Activated CD4-positive, CD25-positive, alpha-beta regulatory T cell treated with anti-CD3 and anti-CD28 coated beads, Interleukin-2, amount 50 U/mL, for 16 hours (primary cell): ENCODE measurements at places on chromosomes 2 and 18.

DNA sequence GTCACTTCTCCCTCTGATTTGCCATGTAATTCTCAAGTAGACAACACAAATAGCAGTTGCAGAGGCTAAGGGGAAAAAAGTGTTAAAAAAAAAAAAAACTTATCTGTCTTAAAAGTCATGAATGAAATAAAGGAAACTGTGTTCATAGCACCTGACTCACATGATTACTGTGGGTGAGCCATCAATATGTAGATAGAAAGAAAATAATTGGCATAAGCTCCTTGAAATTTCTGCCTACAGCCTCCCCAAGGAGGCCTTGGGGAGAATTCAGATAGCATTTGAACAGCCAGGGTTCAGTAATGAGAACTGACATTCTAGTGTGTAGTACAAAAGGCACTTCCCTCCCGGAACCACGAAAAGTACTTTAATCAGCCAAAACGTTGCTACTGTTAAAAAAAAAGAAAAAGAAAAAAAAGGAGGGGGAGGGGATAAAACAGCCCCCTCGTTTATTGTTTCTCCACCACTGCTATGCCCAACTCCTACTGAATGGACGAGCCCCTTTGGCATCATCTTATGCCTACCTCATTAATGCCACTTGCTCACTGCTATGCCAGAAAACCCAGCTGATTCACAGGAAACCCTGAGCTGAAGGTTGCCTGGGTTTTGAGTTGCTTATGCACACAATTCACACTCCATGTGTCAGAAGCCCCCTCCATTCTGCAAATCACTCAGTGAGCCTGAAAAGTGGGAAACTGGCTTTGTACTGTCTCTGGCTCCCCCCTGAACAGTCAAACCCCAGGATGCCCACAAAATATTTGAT is 65.5 kb upstream of the KLF7 start:
- no peak for DNase-seq

- DNase-seq, result no peak
Measured at GRCh38 chr2:238097988-238098871, 1.9 kb upstream of the ESPNL start.

DNA sequence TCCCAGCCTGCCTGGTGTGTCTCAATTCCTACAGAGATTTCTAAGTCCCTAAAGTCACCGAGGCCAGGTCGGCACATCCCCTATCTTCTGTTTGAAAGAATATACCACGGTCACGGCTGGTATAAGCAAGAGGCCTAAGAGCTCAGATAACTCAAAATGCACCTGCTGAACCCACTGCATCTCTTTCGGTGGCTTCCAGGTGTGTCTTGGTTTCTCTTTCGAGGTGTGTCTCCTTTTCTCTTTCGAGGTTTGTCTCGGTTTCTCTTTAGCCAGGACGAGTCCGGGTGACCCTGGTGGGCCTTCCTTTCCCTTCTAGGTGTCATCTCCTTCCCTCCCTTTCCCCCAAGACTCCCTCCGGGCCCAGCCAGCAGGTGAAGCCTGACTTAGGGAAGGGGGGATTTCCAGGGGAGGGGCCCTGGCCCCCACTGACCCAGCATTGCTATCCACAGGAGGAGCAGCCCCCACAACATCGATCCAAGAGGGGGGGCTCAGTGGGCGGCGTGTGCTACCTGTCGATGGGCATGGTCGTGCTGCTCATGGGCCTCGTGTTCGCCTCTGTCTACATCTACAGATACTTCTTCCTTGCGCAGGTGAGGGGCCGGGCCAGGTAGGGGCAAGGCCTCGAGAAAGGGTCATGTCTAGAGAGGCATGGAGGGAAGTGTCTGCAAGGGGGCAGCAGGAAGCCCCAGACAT is 8.4 kb downstream of the ITM2C start:
- DNase-seq, result no peak

GRCh38 chr2:158097481-158097880 is 4.2 kb upstream of the UPP2 start:
- DNase-seq, result no peak

DNA sequence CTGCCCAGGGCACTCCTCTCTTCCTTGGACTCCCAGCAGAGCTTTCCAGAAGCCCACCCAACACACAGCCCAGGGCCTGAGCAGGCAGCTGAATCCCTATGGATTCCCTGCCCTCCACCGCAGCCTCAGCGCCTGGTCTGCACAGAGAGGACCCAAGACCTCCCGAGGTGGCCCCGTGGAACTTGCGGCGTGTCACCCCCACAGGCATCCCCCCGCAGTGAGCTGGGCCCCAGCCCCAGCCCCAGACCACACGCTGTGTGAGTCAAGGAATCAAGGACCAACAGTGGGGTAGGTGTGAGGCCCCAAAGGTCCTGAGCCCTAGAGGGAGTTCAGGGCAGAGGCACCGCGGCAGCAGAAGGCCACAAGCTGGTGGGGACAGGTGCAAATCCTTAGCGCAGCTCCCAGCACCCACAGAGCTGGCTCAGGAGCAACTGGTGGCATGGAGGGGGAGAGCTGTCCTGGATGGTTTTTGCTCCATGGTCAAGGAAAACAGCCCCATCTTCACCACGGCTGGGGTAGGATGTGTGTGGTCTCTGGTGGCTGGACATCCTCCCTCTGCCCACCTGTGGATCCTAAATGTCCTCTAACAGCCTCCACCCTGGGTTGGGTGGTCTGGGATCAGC is 8.5 kb downstream of the HS6ST1 start:
- no peak for DNase-seq

- no peak for DNase-seq
Measured at GRCh38 chr2:85828725-85829124, 60.1 kb downstream of the ST3GAL5 start.

GRCh38 chr2:241772063-241772499 is 4.5 kb upstream of the GAL3ST2 start:
- DNase-seq, result no peak

DNA sequence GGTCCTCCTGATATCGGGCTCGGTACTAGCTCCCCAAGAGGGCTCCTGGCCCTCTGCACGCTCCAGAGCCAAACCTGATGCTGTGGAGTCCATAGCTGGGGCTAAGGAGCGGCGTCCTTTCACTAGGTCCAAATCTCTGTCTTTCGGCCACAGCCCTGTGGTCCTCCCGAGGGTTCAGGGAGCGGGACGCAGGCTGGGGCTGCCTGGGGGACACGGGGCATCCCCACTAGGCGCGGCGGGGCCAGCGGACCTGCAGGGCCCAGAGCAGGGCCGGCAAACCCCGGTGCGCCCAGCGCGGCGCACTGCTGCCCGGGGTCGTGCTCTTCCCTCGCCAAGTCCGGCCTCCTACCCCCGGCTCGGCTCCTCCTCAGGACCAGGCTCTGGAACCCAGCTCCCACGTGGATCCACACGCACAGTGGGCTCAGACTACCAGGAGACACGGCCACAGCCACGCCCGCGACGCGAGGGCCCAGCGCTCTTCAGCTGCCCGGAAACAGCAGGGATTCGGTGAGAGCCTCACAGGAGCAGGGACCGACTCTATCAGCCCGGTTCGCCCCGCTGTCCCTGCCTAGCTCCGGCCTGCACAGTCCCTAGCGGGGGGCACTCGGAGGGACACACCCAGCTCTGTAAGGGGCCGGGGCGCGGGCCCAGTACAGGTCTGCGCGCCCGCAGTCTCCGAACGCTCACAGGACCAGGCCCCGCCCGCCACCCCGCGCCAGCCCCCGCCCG is 593 bp downstream of the ZNF514 start:
- peak; percentile 2 for DNase-seq

GRCh38 chr18:27175914-27176313 is 9.2 kb downstream of the CHST9 start:
- no peak for DNase-seq

GRCh38 chr2:232350804-232351685 is 27.5 kb upstream of the ALPP start:
- DNase-seq, result no peak

DNA sequence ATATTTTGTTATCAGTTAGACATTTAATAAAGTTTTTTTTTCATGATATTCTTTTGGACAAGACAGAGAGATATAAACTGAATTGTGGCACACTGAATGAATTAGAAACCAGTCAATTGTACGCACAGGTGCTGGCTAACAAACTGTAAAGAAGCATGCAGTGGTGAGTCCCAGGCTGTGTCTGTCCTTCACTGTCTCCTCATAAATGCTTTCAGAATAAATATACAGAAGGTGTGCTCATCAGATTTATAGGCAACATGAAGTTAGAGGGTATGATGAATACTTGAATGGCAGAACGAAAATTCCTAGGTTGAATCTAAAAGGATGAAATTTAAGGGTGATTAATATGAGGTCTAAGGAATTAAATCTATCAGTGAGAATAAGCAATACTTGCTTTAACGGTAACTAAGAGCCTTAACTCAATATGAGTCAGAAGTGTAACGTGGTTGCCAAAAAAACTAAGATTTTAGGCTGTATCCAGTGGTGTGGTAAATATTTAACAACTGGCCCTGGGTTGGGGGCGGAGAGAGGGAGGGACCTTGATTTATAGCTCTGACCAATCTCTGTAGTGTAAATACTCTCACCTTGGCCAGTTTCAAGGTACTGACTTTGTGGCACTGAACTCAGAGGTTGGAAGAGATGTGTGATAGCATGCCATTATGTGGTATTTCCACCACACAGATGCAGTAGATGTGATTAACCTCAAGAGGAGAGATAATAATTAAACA is 41.9 kb upstream of the AAK1 start:
- no peak for DNase-seq
